ENCODE measurements at places on chromosomes 16 and 17.

GRCh38 chr16:26830428-26831127 lies 236.1 kb upstream of the C16orf82 start:
- no peak for DNase-seq

DNA sequence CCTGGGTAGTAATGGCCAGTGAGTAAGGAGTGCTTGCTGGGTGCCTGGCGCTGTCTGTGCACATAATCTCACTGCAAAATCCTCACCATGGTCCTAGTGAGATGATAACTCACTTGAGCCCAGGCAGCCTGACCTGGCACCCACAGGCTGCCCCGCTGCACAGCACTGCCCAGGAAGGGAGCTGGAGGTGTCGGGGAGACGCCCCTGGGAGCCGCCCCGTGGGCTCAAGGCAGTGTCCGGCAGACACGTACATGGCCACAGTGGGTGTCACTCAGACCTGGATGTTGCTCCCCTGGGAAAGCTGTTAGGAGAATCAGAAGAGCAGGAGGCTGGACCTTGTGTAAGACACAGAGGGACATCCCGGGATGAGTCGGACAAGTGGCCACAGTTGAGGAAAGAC lies 44.2 kb downstream of the BEAN1 start:
- DNase-seq, result no peak

DNA sequence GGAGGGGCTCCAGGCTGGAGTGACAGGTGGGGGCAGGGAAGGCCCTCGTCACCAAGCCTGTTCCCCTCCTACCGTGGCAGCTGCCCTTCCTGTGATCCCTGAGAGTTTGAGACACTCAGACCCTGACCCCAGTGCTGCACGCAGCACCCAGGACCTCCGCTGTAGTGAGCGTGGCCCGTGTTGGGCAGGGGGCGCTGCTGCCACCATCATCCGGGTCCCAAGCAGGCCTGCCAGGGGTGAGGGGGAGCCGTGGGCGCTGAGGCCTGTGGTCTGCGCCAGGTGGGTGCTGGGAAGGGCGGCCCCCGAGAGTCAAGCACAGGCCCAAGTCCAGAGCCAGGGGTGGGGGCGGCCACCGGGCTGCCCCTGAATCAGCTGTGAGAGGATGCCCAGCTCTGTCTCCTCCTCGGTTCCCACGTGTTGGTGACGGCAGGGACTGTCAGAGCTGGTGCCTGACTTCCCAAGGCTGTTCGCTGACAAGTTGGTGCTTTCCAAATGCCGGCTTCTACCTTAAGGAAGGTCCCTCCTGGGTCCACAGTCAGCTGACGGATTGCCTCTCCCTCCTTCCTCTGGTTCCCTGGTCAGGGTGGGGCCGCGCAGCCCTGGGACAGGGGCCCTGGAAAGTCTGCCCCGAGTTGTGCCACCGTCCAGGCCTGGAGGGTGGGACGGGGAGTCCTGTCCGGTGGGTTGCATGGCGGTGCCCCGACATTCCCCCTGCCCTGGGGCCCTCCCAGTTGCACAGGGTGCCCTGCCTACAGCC lies 31.1 kb downstream of the TPSG1 start:
- no peak for DNase-seq

- DNase-seq, result no peak
Observed at GRCh38 chr16:17408955-17409441, 61.8 kb downstream of the XYLT1 start.

DNA sequence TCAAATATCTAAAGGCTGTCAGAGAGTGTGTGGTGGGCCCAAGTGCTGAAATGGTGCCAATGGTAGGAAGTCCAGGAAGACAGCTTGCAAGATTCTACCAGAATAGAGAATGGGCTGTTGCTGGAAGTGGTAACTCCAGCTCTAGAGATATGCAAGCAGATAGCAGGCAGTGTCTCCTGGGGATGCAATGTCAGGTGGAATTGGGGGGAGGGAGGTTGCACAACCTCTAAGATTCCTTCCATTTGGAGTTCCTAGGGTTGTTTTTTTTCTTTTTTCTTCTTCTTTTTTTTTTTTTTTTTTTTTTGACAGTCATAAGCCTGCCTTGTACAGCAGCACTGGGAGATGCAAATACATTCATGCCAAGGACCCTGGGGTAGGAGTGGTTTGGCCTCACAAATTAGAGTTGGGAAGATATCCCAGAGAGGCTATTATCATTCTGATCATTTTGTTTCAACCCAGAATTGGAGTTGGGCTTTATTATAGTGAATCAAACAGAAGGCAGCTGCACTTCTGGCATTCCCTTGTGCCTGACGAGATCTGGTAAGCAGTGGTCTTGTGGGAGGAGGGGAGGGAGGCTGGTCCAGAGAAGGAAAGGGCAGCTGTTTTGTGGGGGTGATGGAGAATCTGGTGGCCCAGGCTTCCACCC lies 51.1 kb downstream of the SLC6A2 start:
- no peak for DNase-seq

GRCh38 chr16:10878328-10878643 lies 1.3 kb downstream of the CIITA start:
- DNase-seq, result no peak

DNA sequence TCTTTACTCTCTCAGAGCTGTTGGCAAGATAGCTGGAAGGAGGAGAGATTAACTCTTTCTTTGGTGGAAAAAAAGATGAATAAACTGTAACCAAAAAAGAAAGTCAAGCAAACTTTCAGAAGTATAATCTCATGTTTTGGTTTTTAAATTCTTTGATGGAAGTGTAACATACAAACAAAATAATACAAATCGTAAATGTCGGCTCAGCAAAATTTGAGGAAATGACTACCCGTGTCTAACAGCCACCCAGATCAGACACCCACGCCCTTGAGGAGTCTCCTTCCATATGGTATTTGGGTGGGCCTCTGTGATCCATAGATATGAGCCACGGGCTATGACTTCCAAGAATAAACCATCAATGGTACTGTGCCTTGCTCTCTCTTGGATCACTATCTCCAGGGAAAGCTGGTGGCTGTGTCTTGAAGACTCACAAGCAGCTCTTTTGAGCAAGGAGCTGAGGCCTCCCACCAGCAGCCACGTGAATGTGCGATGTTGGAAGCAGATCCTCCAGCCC lies 9.6 kb upstream of the CD300C start:
- no peak for DNase-seq

DNA sequence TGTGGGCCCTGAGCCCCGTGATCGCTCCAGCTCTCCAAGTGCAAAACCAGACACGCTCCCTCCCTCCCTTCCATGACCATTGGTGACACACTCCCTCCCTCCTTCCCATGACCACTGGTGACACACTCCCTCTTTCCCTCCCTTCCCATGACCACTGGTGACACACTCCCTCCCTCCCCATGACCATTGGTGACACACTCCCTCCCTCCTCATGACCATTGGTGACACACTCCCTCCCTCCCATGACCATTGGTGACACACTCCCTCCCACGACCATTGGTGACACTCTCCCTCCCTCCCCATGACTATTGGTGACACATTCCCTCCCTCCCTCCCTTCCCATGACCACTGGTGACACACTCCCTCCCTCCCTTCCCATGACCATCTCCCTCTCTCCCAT lies 56.3 kb downstream of the LMF1 start:
- no peak for DNase-seq

DNA sequence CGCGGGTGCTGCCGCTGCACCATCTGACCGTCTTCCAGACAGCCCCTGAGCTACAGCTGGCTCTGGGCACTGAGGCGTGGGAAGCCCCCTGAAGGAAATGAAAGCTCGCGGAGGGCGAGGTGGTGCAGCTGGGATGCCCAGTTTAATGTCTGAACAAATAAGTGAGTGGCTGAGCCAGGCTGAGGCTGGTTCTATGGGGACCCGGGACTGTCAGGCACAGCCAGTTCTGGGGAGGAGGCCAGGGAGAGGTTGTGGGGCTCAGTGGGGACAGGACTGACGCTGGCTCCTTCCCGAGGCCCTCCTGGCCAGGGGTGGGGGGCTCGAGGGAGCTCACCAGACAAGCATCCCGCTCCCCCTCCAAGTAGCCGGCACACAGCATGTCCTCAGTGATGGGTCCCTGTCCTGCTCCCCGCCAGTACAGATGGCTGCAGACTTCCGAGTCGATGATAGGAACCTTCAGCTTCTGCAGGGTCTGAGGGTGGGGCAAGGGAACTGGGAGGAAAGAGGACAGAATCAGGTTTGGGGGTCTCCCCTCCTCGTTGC lies 4.4 kb downstream of the PRSS22 start:
- no peak for DNase-seq

- no peak for DNase-seq
Observed at GRCh38 chr16:27768651-27769272, 218.8 kb downstream of the KATNIP start.

- no peak for DNase-seq
Observed at GRCh38 chr17:78747488-78747887, 34.6 kb downstream of the CYTH1 start.

DNA sequence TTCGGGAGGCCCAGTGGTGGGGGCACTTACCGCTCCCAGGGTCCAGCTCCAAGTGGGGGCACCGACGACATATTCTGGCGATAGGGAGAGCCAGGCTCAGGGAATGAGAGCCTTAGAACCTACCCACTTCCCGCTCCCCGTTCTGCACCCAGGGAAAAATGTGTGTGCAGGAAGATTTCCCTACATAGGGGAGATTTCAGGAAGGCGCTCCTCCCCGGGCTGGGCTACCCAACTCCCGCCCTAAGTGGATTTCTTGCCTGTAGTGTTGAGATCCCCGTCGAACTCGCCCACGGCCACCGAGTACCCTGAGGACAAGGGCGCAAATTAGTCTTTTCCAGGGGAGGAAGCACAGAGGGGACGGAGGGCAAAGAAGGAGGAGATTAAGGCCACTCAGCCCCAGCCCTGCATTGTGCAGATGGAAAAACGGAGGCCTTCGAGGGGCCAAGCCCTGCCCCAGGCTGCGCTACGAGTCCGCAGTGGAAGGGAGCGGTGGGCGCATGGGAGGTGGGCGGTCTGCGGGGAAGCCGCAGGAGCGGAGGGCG lies 5.1 kb downstream of the ITGA2B start:
- DNase-seq, result no peak

DNA sequence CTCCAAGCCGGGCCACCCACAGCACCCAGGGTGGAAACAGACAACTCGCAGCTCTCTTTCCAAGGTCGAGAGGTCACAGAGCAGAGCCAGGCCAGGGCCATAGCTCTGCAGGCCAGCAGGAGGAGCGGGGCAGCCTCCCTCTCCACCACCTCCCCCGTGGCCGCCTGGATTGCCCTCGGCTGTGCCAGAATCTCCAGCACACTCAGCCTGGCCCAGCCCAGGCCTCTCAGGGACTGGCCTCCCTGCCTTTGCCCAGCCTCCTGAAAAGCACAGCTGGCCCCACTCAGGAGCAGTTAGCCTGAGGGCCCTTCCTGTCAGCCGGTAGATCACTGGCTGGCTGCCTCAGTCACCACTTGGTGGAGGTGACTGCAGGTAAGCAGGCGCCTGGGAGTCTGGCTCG lies 85.8 kb upstream of the SEC14L1 start:
- no peak for DNase-seq

GRCh38 chr16:89065458-89065822 lies 28.2 kb upstream of the ACSF3 start:
- DNase-seq, result no peak

GRCh38 chr17:38703742-38704605 lies 1.1 kb upstream of the MLLT6 start:
- DNase-seq, result peak; percentile 79

DNA sequence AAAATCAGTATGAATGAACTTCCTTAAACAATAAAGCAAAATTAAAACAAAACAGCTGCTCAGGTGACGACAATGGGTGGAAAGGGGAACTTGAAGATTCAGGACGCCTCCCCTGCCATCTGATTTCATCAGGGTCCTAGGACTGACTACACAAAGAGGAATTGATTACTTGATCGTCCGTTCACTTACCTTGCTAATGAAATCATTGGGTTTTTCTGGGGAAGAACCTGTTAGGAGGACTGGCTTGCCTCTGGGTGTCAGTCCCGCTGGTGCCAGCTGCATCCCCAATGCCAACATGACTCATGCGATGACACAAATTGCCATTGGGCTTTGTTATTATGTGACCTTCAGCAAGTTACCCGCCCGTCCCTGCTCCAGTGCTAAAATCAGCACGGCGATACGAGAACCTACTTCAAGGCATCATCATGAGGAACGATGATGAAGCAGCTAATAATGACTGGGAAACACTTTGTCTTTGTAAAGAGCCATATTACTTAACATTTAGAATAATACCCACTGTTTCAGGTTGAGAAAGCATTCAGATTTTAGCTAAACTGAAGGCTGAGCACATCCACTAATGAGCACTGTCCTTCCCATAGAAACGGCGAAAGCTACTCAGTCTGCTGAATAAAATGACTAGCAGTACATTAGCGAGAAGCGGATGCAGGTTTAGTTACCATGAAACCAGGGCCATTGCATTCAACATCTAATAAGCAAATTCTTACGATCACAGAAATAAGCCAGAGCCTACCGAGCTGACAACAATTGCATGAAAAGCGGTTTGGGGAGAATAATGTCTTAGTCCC lies 139.4 kb downstream of the ZFHX3 start:
- no peak for DNase-seq

GRCh38 chr17:33777674-33778073 lies 477.4 kb upstream of the CCL2 start:
- no peak for DNase-seq

DNA sequence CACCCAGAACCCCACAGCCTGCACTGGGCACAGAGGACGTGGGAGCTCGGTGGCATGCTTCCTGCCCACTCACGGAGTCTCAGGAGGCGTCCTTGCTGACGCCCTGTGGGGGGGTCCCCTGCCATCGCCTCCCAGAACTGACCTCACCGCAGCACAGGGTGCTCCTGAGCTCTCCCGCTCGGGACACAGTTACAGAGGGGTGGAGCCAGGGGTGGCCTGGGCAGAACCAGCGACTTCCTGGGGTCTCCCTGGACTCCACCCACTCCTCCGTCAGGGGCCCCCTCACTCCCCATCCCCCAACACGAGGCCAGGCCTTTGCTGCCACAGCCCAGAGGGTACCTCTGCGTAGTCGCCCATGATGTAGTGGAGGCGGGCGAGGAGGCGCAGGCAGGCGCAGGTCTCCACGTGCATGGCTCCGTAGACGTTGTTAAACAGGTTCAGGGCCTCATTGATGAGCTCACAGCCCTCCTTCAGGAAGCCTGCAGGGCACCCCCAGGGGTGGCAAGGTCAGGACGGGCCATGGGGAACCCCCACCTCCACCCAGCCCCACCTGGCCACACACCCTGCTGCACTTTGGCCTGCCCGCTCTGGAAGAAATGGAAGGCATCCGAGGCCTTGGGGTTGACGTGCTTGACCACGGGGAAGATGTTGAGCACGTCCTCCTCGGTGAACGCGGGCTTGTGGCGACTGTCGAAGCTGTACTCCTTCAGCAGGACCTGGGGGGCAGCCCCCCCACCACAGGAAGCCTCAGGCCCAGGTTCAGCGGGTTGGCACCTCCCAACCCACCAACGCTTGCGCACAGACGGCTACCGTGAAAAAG lies 17.8 kb downstream of the CLUH start:
- no peak for DNase-seq

DNA sequence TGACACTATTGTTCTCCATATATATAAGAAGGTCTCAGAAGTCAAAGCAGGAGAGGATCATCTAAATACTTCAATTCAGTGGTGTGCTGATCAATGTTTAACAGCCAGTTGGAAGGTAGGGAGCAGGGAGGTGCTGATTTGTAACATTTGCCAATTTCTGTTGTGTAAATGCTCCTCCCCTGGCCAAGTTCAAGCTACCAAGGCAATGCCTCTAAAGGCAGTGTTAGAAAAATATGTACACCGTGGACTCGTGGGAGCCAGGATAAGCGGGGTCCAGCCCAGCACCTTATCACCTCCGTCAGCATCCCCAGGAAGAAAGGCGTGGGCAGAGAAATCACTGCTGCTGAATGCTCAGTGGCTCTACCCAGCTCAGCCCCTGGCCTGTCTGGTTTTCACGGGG lies 75.3 kb upstream of the COX10 start:
- DNase-seq, result no peak
